ENCODE measurements at places on chromosomes 3 and 15.

- no peak for DNase-seq
These were observed 15.0 kb downstream of the SNAPC5 start for GRCh38 chr15:66482539-66482938.

GRCh38 chr3:45817831-45818522 lies 21.6 kb upstream of the SLC6A20 start:
- no peak for DNase-seq

GRCh38 chr3:49674497-49674983 lies 389 bp downstream of the APEH start:
- no peak for DNase-seq

GRCh38 chr3:20125897-20126296 lies 60.1 kb downstream of the SGO1 start:
- no peak for DNase-seq

DNA sequence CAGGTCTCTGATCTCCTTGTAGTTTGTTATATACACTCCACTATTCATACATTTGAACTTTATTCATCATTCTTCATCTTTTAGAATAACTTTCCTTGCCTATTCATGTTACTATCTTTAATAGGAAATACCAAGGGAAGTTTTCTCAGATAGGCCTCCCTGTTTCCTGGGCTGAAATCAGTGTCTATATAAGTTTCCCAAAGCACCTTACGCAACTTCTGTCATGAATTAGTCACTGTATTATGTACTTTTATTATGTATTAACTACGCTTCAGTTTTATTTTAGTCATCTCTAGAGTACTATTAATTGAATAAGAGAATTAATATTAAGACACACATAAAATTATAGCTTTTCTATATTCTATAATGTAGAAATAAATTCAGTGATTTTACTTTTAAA lies 1481.5 kb downstream of the OTOL1 start:
- no peak for DNase-seq
